ENCODE measurements at places on chromosomes 3 and 15.
A peak's percentile ranks its signal among the peaks of the same experiment; 100 is the strongest.

DNA sequence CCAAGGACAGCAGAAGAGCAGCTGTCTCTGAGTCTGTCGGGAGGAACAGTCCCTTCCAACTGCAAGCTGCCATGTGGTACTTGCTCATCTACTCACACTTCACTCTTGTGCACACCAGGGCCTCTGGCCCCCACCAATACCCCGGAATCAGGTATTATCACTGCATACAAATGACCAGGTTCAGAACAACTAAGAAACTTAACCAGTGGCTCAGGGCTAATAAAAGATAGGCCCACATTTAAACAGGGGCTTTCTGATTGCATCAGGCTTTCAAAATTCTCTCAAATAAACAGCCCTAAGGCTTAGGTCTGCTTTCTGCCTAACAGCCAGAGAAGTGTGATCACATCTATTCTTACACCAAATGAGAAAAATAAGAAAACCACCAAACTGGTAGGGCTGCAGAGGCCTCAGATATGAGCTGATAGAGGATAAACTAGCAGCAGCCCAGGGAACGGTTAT, 20.7 kb downstream of the CCDC12 start:
- no peak for ATAC-seq

DNA sequence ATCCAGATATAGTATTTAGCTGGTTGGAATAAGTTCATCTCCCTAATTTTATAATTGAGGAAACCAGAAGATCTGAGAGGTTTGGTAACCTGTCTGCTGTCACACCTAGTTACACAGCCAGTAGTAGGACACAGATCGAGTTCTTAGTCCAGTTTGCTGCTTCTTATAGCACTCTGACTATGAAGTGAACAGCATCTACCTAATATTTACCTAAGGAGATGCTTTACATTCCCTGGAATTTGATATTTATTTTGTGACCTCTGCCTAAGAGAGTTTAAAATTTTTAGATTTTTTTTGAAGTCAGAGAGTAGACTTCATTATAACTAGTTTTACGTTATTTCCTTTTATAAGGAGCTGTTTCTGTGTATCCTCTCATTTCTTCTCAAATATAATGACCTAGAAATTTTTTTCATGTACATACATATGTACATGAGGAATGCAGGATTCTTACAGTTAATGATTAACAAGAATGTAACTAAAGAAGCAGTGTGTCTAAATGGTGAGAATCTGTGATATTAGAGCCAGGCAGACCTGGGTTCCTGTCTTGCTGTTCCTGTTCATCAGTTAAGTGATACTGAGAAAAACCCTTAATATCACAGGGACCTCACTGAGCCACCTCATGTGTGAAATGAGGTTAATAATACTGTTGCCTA, 4.3 kb downstream of the ARHGEF26 start:
- no peak for ATAC-seq

DNA sequence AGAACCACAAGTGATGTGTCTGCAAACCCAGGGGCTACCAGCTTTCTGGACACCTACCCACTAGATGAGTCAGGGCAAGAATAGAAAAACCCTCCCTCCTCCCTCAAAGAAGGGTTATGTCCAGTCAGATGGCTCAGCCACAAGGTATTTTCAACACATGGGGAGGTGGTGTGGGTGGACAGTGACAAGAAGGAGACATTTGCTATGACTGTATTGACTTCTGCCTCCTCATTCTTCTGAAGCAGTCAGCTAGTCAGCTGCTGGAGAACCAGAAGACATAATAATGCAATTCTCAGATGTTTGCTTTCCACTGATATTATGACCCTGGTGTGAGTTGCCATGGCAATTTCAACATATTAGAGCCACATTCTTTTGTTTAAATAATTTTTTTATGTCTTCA, 66.7 kb upstream of the GOLGA8B start:
- ATAC-seq = no peak

DNA sequence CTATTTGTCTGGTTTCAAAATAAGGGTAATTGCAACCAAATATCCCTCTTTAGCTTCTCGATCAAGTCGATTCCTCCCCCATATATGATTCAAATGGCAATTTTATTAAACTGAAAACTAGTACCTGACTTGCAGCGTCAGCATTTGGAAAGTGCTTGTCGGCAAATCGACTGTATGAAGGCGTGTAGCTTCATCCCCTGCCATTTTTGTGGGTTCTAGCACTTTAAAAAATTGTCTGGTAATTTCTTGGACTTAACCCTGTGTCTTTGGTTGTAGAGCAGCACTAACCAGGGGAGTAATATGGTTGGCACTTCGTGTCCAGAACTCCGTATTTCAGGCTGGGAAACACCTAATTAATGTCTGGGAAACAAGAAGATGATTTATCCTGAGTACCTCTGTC, 573 bp downstream of the MME start:
- no peak for ATAC-seq

DNA sequence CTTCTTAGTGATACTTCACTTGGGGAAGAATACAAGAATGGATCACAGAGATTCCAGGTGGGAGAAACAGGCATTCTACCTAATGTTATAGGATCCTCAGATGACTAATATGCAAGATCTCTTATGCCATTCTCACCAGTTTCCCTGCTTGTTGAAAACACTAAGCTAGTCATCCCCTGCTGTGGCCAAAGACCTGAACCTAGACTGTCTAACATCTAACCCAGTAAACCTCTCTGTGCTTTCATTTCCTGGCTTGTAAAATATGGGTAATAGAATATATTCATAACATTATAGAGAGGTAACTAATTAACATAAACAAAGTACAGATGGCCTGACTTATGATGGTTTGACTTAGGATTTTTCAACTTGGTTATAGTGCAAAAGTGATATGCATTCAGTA, 776.3 kb downstream of the TUSC7 start:
- no peak for ATAC-seq

GRCh38 chr3:66181764-66182163, 39.0 kb upstream of the SLC25A26 start:
- no peak for ATAC-seq

DNA sequence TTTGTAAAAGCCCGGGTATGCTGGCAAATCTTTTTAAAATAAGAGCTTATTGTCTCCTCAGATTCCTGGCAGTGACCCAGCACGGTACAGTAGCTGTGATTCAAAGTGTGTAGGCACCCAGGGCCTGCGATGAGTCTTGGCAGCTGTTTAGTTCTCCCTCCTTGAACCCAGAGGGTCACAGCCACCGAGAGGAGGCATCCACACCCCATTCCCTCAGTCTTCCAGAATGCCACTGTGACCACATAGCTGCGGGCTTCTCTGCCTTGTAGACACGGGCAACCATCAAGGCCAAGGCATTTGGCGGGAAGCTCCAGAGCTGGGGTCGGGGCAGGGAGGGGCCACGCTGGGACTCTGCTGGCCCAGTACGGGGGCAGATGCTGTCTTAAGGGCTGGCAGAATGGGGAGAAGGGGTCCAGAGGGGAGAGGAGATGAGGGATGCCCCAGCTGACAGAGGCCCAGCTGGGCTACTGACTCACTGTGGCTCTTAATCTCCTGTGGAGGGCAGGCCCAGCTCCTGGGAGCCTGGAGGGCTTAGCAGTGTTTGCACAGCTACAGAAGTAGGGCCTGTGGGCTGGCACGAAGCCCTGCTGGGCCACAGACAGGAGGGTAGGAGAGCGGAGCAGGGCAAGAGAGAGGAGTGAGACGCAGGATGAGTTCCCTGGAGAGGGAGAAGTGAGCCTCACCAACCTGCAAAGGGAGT, 68.8 kb upstream of the DLG1 start:
- peak; percentile 38 for ATAC-seq

DNA sequence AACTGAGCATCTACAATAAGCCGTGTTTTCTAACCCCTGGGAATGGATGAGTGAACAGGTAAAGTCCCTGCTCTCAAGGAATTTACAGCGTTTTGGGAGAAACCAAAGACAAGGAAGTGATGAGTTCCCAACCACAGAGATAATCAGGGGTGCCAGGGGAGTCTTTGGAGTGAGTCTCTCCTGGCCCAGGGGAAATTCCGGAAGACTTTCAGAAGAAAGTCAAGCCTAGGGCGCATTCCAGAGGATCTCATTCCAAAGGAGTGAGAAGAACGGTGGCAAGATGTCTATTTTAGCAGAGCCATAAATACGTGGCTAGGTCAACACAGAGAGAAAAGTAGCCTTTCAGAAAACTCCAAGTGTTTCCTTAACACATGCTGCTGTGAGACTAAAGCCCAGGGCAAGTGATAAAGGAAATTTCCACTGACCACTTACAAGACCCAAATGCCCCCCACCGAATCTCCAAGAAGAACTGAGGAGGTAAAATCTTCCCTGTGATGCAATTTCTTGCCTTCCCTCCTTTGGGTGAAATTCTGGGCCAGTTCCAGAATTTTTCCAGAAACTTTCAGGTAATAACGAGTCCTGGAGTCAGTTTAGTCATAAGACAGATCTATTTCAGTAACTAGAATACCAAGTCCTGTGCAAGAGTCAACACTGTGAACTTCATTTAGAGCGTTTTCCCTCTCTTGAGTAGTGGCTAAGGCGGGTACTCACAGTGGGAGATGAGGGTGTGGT, 437.4 kb downstream of the NR2F2 start:
- ATAC-seq = no peak

DNA sequence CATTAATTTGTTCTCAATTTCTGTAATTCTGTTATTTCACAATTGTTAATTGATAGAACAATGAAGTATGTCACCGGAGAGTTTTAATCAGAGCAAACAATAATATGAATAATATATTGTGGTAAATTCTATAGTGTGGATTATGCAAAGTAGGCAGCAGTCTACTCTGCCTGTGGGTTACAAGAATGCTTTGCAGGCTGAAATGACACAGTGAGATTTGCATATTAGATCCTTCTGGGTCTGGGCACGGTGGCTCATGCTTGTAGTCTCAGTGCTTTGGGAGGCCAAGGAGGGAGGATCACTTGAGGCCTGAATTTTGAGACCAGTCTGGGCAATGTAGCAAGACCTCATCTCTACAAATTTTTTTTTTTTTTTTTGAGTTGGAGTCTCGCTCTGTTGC, 12.5 kb downstream of the COPG1 start:
- ATAC-seq = no peak

- no peak for ATAC-seq
Observed at GRCh38 chr3:356952-357351, 160.4 kb downstream of the CHL1 start.

GRCh38 chr3:16509721-16510619, 3.5 kb downstream of the RFTN1 start:
- no peak for ATAC-seq

- peak; percentile 82 for ATAC-seq
Observed at GRCh38 chr15:34837246-34838016, 42.1 kb upstream of the ACTC1 start.

GRCh38 chr3:11607816-11608215, 35.9 kb downstream of the VGLL4 start:
- no peak for ATAC-seq

- ATAC-seq = no peak
Observed at GRCh38 chr3:37115446-37115845, 58.9 kb downstream of the LRRFIP2 start.

- ATAC-seq = no peak
Observed at GRCh38 chr3:130857336-130858026, 36.4 kb upstream of the ATP2C1 start.

DNA sequence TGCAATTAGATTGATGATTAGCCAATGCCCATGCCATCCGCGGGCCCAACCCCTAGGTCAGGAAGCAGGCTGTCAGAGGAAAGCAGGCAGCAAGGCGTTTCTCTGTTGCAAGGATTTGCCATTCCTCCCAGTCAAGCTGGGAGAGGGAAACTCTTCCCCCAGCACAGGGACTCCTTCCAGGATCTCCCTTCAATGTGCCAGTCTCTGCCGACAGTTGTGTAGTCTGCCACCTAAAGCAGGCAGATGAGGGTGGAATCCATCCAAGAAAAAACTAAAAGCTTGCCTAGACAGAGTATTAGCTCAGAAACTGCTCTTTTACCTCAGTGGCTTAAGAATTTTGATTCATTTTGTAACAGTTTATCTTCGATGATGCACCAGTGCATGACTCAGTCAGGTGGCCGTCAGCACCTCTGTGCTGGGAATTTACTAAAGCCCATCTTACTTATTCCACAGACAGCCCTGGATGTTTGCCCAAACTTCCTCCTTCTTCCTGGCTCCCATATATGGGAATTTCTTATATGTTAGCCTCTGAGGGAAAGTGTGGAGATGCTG, 501.5 kb upstream of the THBS1 start:
- ATAC-seq = no peak

- no peak for ATAC-seq
Observed at GRCh38 chr3:74599564-74599963, 14.9 kb downstream of the CNTN3 start.

- peak; percentile 89 for ATAC-seq
Observed at GRCh38 chr15:90789462-90789861, 72.3 kb downstream of the BLM start.

DNA sequence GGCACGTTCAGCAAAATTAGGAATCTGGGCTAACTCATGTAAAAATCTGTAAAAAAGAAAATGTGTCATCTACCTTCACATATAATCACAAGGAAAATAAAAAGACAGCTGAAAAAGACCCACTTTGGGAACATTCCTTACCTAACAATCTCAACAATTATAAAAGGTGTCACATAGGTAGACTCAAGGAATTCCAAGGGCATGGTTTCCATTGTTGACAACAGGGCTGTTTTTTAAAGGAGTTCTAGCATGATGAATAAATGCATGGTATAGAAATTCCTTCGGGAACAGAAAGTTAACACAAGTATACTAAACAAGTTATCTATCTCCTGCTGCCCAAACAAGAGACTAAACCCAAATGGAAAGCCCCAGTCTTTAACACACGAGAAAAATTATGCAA, 184.2 kb downstream of the GREM1 start:
- ATAC-seq = no peak

- no peak for ATAC-seq
Observed at GRCh38 chr15:29903785-29904464, 81.7 kb upstream of the TJP1 start.

DNA sequence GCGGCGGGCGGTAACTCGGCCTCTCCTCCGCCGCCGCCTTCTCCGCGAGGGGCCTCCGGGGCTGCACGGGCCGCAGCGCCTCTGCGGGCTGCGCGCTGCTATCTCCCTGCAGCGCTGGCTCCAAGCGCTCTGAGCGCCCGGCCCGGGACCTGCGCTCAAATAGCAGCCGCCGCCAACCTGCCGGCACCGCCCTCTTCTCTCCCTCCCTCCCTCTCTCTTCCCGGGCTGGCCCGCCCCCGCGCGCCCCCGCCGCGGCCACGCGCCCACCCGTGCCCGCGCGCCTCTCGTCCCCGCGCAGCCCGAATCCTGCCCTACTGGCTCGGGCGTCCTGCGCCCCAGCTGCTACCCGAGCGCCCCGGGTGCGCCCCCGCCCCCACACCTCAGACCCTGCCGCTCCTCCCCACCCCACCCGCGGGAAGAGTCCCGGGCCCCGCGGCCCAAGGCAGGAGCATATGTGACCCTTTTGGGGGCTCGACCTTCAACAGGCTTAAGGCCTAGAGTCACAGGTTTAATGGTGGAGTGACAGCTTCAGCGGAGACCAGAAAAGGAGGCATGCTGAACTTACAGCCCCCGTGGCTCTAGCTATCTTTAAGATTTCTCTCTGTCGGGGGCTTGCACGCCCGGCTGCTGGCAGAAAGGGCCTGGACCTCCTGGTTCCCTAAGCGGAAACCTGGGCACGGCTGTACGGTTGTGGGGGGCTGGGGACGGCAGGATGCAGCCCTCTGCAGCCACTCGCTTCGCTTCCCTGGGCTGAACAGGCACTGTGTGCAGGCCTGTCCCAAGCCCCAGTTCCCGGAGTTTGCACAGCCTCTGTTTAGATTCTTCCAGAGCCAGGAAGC, at the start of gene CACNA2D2:
Gene CACNA2D2 (minus strand): TSS at position 131 of the 839 bp plus-strand sequence. CDS start 211 bp downstream, outside the sequence.
- ATAC-seq = peak; percentile 87

GRCh38 chr3:45480218-45480617, 91.8 kb downstream of the LARS2 start:
- peak; percentile 56 for ATAC-seq

- ATAC-seq = no peak
Observed at GRCh38 chr3:133273346-133273745, 126.5 kb upstream of the BFSP2 start.

GRCh38 chr3:67083277-67083676, 85.2 kb downstream of the KBTBD8 start:
- ATAC-seq = no peak

Measured in motor neuron (in vitro differentiated cells).